ENCODE measurements at places on chromosomes 16 and 17.
A peak's percentile ranks its signal among the peaks of the same experiment; 100 is the strongest.

GRCh38 chr17:74163836-74164235, 39.6 kb upstream of the RPL38 start:
- DNase-seq, result no peak

- DNase-seq, result peak; percentile 34
Observed at GRCh38 chr17:21058098-21058893, 15.5 kb upstream of the USP22 start.

DNA sequence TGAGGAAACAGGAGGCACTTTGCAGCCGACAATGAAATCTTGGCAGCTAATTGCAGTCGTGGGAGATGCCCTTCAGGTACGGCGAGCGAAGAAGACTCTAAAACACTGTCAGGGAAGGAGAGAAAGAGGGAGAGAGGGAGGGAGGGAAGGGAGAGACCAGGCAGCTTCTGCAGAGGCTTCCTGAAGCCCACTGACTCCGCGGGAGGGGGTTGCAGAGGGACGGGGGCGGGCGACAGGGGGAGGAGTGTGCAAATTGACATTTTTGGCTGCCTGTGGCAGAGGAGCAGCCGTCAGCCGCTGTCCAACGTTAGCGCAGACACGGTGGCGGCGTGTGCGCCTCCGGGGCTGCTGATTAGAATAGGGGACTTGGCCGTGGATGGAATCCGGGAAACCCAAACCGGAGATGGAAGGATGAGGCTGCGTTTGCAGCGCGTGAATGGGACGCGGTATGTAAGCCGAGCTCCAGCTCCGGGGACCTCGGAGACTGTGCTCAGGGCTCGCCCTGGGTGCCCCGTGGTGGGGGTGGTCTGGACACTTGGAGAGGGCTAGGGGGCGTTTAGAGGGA, 849.1 kb upstream of the RBFOX1 start:
- DNase-seq, result no peak

DNA sequence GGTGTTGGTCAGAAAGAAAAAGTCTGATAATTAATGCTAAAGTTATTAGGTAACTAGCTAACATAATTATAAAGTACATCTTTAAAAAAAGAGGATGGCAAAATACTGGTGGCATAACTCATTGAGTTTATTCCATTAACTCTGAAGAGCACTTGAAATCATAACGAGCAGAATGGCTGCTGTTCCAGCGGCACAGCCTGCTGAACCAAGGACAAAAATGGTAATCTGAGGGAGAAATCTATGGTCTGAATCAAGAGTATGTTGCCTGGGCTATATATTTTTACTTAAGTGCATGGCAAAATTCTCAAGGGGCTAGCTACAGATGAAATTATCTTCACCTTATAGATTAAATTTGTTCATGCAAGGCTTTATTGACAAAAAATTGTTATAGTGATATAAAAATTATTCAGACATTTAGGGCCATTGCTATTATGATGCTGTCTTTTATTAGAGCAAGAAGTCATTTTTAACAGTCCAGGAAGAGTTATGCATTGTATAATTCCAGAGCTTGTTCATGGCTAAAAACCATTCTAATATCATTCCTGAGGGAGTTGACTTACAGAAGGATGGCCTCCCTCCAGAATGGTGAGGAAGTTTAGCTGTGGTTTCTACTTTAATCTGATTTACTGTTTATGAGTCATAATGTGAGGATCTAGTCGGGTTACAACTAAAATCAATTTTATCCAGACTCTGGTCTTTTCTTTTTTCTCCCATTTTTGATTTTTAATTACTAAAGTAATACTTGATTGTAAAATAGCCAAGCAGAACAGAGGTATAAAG, 41.4 kb upstream of the ANKFN1 start:
- DNase-seq, result peak; percentile 80

- peak; percentile 40 for DNase-seq
Observed at GRCh38 chr16:13436641-13437412, 483.1 kb upstream of the ERCC4 start.

- no peak for DNase-seq
Observed at GRCh38 chr16:69893106-69893505, 58.0 kb upstream of the CLEC18A start.

DNA sequence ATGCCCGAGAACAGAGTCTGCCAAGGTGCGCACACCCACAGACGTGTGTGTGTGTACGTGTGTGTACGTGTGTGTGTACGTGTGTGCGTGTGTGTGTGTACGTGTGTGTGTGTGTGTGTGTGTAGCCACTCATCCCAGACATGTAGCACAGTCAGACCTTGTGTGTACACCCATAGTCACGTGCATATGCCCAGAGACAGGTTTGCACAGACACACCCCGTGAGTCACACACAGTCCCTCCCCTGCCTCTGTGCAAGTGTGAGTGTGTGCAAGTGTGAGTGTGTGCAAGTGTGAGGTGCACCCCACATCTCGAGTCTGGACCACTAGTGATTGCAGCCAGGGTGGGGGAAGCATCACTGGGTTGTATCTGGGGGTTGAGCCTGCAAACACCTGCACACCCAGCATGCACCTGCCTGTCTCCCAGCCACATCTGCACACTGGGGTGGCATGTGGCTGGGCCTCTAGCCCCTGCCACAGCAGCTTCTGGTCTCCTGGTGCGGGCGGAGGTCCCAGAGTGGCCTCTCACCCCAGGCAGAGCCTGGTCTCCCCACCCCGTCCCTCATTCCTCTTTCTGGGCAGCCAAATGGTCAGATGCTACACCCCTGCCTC, 23.6 kb downstream of the BAHCC1 start:
- DNase-seq, result no peak

- DNase-seq, result no peak
Observed at GRCh38 chr16:89982318-89982717, 33.8 kb downstream of the DEF8 start.
